NCI-H774 (cell line): ENCODE measurements at places on chromosomes 5 and 9.
A peak's percentile ranks its signal among the peaks of the same experiment; 100 is the strongest.

- DNase-seq, result no peak
These were observed 376.7 kb downstream of the GABRG2 start for GRCh38 chr5:162444129-162444762.

DNA sequence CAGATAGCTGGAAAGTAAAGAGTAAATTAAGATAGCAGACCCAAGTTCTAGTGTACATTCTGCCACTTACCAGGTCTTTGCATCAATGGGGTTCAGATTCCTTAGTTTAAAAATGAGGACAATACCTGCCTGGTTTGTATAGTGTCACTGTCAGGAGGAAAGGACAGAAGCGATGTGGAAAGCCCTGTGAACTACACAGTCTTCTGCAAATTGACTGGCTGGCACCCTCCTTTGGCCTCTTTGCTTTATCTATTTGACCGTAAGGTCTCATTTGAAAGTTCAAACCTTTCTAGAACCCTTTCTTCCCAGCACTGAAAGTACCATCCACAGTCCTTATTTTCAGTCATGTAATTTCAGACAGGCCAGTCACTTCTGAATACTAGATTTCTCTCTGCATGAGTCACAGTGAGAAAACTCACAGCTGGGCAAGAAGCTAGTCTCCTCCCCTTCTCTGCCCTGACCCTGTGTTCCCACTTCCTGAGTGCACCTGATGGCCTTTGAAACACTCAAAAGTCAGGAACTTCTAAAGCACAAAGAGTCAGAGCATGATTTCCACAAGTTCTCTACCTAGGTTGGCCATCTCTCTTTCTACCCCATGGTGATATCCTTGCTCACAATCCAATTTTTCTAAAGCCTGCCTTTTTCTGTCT is 91.3 kb upstream of the RASEF start:
- DNase-seq, result no peak

GRCh38 chr9:133683586-133684120 is 47.5 kb downstream of the DBH start:
- no peak for DNase-seq

DNA sequence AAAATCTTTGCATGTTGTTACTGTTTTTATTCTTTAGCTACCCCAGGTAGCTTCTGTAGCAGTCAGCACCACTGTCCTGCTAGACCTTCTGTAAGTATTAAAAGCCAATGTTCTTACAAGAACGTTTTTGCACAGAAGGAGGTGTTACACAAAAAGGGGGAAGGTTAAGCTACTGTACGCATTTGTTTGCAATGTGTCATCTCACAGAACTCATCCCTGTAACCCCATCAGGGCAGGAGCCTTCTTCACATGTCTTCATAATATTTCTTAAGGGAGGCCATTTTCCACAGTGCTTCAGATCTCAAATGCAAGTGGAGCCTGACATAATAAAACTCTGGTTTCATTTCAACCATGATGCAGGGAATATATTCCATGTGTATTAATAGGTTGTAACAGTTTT is 67.9 kb downstream of the OSMR start:
- no peak for DNase-seq

DNA sequence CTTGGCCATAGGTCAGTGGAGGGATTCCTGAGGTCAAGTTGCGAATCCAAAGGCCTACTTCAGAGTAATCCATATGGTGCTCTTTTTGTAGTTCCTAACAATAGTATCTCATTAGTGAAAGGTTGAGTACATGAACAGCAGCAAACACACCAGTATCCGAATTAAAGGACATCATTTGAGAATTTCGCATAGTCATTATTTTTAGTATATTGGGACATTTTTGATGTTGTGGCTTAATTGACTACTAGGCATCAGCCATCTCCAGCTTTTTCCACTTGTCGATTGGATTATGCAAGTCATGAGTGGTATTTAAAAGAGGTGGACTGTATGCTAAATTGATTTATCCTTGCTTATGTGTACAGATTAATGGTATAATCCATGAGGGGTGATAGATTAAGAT is 23.7 kb downstream of the MAP3K1 start:
- DNase-seq, result no peak

GRCh38 chr9:35102465-35102768 is 514 bp downstream of the STOML2 start:
- DNase-seq, result no peak

GRCh38 chr9:124674651-124675050 is 96.5 kb downstream of the NR6A1 start:
- no peak for DNase-seq

GRCh38 chr5:38899936-38900335 is 54.1 kb downstream of the OSMR start:
- no peak for DNase-seq

DNA sequence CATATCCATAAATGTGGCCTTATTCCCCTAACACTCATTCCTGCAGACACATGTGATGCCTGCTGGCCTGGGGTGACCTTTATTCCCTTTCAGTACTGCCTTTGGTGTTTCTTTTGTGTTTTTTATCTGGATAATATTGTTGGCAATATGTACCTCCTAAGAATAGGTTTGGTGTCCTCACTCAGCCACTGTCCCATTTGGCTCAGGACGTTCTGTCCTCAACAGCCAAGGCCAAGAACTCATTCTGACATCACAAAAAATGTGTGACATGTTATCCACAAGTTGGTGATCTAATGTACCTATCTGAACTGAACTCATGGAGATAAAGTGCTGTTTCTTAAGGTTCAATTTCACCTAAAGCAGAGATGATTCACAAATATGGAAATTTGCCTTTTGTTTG is 142.9 kb upstream of the GRAMD2B start:
- DNase-seq, result no peak

DNA sequence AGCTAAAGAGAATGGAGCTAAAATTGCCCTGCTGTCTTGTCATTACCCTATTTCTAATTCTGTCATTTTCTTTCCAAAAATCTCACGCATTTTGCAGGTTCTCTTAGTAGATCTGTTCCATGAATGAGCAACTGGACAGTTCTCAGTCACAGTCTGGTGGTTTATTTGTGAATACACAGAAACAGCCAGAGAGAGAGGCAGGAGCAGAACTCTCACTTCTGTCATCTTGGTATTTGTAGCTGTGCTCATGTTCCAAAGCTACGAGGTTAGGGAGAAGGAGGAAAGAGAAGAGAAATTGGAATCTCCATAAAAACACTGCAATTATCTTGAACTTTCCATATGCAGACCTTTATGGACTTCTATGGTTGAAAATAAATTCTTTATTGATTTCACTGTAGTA is 118.0 kb upstream of the OR13F1 start:
- no peak for DNase-seq

- no peak for DNase-seq
These were observed 13.7 kb downstream of the SPACA9 start for GRCh38 chr9:132892400-132892799.

GRCh38 chr9:93132287-93132927 is 1.6 kb downstream of the NINJ1 start:
- no peak for DNase-seq

GRCh38 chr5:163885117-163885516 is 379.7 kb downstream of the MAT2B start:
- no peak for DNase-seq

GRCh38 chr5:66527478-66528035 is 68.6 kb upstream of the MAST4 start:
- DNase-seq, result no peak

DNA sequence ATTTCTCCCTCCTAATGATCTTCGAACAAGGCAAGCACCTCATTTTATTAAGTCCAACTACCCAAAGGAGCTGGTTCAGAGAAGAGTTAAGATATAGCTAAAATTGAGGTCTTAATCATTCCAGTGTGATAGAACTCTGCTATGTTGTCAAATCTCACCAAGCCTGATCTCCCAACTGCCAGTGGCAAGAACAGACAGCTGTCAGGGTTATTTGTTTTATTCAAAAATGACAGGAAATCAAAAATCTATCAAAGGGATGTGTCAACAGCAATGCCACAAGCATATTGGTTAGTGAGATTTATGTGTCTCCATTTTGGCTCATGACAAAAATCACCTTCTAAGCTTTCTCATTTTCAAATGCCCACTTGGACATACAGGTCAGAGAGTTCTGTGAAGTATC is 74.5 kb downstream of the PRELID2 start:
- no peak for DNase-seq

- DNase-seq, result peak; percentile 18
These were observed 309.5 kb downstream of the PDE4D start for GRCh38 chr5:59583810-59584562.

- no peak for DNase-seq
These were observed at the start of gene HTR1A for GRCh38 chr5:63962279-63962678. HTR1A (minus strand) TSS chr5:63962445; CDS start chr5:63961719, 726 bp downstream.

DNA sequence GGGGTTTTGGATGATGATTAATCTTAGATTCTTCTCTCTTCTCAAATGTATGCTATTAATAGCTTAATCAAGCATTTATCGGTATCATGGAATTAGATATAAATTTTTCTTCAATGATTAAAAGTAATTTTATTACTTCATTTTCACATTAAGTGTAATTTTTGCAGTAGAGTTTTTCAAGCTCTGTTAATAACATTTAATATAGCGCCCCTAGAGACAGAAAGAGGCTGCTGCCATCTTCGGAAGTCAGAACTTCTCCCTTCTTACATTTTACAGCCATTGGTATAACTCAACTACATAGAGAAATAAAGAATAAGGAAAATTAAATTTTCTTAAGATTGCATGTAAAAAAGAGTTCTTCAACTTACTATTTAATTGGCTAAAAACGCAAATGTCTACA is 540.3 kb downstream of the GABRG2 start:
- no peak for DNase-seq

GRCh38 chr9:98879094-98879962 is 64.4 kb upstream of the COL15A1 start:
- no peak for DNase-seq

DNA sequence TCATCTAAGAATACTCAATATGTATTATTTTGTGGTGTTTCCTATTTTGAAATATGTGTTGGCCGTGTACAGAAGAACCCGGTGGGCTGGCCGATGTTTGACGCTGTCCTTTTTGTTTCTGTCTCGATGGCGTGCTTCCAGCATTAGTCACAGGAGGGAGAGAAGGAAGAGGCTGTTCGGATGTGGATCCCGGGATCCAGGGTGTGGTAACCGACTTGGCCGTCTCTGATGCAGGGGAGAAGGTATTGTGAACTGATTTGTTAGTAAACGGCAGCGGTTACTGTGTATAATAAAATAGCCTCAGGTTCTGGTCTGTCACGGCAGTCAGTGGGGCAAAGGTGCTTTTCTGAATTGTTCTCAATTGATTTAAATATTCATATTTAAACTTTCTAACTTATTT is 275.0 kb downstream of the ARHGEF28 start:
- DNase-seq, result no peak

DNA sequence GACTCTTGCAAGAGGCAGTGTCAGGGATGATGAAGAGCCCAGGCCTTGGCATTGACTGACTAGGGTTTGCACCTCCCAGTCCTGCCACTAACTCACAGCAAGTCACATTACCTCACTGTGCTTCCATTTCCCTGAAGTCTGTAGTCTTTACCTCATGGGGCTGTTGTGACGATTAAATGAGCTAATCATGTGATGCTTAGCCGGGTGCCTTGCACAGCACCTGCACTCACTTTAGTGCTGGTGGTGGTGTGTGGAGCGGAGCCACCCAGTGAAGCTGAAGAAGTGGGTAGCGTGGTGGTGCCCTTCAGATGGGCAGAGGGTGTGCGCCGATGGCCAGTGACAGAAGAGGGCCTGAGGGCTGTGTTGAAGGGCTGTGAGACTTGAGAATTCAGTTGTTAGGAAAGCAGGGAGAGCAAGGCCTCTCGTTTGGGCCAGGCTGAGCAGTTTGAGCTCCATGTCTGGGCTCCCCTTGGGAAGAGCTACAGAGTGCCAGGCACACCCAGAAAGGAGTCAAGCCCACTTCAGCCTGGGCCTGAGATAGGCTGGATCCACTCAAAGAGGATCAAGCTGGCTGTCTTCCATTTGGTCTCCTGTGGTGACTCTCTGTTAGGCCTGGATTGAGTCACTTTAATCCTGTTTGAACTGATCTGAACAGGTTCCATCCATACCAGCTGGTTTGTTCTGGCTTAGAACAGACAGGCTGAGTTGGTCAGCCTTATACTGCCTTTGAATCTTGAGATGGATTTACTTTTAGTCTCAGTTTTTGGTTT is 42.5 kb downstream of the RALGPS1 start:
- DNase-seq, result peak; percentile 18

- DNase-seq, result no peak
These were observed 106.4 kb downstream of the CACNA1B start for GRCh38 chr9:137984005-137984404.

DNA sequence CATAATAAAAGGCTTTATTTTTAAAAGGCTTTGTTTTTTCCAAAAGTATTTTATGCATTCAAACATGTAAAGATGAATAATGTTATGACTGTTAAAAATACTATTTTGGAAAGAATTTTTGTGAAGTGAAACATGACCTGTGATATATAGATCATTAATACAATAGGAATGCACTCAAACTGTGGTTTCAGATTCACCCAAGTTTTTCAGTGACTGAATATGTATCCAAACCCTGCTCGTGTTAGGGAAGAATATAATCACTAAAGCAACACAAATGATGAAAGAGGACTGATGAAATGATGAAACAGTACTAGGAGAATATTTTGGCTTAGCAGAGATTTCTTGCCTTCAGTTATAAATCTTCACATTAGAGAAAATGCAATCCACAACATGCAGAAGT is 278.0 kb downstream of the ADAMTS6 start:
- no peak for DNase-seq

GRCh38 chr5:151448038-151448985 is 909 bp downstream of the SLC36A1 start:
- no peak for DNase-seq

DNA sequence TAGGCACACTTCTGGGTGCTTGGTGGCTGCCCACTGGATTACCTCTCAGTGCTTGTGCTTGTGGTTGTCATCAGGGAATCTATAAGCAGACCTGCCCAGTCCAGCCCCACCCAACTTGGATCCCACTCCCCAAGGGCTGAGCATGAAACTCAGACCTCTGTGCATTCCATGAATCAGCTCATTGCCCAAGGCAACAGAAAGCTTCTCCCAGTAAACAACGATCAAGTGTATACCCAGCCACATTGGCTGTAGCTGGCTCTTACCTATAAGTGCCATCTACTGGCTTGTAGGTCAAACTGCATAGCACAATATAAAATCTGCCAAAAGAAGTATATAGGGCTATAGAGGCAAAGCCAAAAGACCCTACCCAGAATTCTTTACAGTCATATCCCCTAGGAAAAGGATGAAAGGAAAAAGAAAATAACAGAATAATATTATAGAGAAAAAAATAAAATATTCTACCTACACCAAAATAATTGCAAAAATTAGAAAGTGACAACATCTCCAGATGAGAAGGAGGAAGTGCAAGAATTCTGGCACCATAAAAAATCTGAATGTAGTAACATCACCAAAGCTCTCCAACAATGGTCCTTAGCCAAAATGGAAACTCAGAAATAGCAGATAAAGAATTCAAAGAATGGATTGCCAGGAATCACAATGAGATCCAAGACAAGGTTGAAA is 321.0 kb upstream of the TRPC7 start:
- no peak for DNase-seq

DNA sequence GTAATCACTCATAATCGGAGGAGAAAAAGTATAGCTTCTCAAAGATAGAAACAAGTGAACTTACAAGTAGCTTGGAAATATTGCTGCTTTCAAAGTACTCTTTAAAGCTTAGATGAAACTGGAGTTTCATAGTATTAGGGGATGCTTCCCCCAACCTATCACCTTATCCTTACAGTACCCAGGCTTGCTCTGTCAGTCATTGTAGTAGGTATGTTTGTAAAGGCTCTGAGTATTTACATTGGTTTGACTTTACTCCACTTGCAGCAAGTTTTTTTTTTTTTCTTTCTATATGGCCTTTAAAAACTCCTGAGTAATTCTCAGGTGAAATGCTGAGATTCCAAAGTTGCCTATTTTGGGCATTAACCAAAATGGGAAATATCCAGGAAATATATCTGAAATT is 84.8 kb downstream of the CD180 start:
- DNase-seq, result no peak

- DNase-seq, result no peak
These were observed 18.5 kb downstream of the CAMSAP1 start for GRCh38 chr9:135888766-135889394.
